Activated naive CD4-positive, alpha-beta T cell treated with anti-CD3 and anti-CD28 coated beads, Interleukin-2, amount 50 U/mL, for 16 hours (primary cell): ENCODE measurements at places on chromosomes 3 and 15.

- DNase-seq = no peak
Measured at GRCh38 chr3:11390411-11391131, 118.4 kb downstream of the ATG7 start.

GRCh38 chr15:43134157-43134635 is 810 bp downstream of the TMEM62 start:
- no peak for DNase-seq

DNA sequence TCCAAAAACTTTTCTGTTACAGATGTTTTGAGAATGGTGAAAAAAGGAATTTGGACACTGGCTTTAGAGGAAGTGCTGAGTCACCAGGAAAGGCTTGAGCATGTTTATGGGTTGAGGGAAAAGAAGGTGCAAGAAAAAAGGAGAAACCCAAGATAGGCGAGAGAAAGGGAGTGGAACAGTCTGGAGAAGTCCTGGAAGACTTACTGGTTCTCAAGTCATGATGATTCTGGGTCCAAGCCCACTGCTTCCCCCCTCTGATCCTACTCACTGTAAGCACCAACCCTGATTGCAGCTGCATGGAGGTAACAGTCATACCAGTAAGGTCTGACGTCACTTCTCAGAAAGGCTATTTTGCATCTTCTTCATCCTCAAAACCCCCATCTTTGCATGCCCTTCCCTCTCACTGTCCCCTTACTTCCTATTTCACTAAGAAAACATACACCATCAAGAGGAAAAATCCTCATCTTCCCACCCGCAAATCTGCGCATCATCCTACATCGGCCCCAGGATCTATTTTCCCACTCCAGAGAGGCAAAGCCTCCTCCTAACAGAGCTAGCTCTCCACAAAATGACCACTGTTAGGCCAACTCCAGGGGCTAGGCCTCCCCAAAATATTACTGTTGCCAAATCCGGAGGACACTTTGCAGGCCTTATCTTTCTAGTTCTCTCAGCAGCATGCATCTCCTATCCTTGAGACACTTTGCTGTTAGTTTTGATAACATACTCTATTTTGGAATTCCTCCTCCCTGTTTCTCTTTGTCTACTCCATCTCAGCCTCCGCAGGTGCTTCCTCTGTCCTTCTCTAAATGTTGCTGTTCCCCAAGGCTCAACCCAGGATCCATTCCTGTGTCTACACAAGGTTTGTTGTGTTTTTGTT is 3.2 kb upstream of the ATP13A3 start:
- DNase-seq = no peak

- no peak for DNase-seq
Measured at GRCh38 chr3:105042586-105042985, 324.1 kb upstream of the ALCAM start.

- DNase-seq = no peak
Measured at GRCh38 chr3:61442696-61443095, 118.7 kb upstream of the PTPRG start.

- no peak for DNase-seq
Measured at GRCh38 chr3:14721126-14721864, 46.4 kb downstream of the C3orf20 start.

DNA sequence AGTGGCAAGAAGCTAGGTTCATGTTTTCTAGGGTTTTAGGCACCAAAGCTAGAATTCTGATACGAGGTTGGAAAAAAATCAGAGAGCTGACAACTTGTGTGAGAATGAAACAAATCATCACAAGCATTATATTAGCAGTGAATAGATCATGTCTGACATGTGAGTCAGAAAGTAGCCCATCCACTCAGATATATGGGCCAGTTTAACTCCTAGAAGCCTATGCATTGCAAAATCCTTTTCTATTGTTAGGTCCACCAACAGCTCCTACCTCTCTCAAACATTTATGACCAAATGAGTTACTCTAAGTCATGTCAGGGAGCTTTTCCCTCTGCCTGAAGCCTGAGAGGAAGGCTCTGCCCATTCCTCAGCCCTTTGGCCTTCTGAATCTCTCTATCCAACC is 44.0 kb downstream of the KBTBD12 start:
- DNase-seq = no peak

DNA sequence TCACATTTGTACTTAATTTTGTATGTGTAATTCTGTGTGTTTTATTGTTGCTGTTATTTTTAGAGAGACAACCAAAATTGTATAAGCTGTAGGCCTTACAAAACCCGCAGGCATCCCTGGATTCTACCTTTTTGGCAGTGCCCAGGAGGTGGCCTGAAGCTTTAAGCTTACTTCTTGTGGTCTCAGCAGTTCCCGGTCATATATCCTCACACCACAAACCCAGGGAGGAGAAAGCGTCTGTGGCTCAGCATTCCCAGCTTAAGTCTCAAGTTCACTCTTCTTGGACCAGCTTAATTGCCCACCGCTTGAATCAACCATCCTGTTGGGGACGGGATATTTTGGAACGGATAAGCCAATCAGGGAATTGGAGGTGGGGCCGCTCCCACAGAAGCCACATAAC is 36.7 kb downstream of the C2CD4A start:
- DNase-seq = no peak

- DNase-seq = no peak
Measured at GRCh38 chr3:72289692-72290071, 504.7 kb upstream of the PROK2 start.

DNA sequence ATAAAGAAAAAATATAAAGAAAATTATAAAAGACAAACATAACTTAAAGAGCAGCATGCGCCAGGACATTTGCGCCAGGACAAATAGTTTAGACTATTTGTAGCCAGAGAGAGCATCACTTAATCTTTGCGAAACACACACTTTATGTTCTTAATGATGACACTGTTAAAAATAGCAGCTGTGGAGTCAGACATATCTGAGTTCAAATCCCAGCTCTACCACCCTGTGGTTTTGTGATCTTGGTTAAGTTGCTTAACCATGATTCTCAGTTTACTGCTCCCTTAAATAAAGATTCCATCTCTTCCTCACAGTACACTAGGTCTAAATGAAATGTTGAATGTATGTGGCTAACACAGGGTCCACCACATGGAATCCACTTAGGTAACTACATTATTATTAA is 31.4 kb downstream of the KCNMB2 start:
- DNase-seq = no peak

DNA sequence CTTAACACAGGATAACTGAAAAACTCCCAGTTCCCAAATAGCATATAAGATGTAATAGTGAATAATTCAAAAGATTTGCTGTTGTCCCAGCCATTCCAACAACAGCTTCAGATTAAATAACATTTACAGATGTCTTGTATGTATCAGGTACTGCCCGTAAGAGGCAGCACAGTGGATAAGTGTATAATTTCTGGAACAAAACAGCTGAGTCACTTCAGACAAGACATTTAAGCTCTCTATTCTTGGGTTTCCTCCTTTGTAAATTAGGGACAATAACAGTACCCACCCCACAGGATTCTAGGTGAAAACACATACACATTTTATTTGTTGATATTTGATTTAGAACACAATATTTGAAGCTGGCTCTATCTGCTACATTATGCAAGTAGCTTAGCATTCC is 2.6 kb upstream of the WWTR1 start:
- DNase-seq = no peak

GRCh38 chr3:71625676-71626075 is 42.1 kb upstream of the FOXP1 start:
- no peak for DNase-seq

GRCh38 chr3:186110975-186111974 is 2.4 kb upstream of the ETV5 start:
- no peak for DNase-seq
